Erythroblast (primary cell): ENCODE measurements at places on chromosomes 2 and 18.

DNA sequence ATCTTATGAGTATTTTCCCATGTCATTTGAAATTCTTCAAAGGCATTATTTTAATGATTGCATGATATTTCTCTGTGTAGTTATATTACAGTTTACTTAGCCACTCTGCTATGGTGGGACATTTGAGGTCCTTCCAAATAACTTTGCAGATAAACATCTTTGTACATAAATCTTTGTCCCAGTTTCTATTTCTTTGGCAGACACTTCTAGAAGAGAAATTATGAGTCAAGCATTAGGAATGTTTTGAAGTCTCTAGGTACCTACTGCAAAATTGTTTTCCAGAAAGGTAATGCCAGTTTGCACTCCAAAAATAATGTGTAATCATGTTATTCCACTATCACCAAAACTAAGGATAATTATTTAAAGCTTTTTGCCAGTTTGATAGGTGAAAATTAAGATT is 149.7 kb downstream of the EN1 start:
- DNase-seq, result no peak

DNA sequence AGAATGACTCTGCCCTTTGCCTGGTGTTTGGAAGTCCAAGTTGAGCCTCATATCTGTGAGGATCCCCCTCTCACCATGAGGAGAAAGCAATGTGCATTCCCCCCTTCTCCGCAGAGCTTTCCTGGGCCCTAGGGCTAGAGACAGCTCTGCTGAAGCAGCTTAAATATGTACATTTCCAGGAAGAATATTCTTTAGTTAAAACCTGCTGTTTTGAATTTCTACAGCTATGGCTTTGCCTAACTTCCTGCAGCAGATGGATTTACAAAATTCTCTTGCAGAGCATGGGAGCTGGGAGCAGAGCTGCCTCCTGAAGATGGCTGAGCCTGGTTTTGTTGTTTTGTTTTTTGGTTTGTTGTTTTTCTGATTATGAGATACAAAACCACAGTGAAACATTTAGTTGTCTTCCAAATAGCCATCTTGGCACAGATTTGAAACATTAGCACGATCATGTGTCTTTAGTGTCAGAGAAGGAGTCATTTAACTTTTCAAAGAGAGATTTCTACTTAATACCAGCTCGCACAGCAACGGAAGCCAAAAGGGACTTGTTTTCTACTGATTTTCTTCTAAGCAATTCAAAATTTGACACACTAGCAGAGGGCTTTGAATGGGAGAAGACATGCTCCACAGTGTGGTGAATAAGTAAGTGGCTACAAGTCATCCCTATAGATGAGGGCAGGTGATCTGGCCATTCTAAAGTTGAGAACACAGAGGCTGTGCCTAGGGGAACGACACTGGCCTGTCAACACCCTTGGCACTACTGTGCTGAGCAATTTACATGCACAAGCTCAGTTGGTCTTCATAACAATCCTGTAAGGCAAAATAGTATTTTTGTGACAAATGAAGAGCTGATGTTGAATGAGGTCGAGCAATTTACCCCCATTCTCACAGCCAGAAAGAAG is 222.6 kb downstream of the MREG start:
- no peak for DNase-seq

- DNase-seq, result no peak
Measured at GRCh38 chr2:127208313-127208712, 11.8 kb downstream of the CYP27C1 start.

GRCh38 chr2:201436141-201436540 is 15.1 kb downstream of the TRAK2 start:
- DNase-seq, result no peak

DNA sequence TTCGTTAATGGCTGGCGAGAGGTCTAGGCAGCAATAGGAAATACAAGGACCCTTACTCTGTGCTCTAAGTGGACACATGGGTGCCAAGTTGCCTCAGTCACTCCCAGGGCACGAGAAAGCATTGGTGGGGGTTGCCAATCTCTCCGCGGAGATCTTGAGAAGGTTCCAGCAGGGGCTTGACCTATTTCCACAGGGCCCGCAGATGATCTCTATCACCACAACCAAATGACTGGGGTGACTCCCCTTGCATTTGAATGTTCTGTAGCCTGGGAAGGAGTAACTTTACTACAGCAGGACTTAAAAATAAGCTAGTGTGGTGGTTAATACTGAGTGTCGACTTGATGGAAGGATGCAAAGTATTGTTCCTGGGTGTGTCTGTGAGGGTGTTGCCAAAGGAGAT is 8.1 kb downstream of the CDC42EP3 start:
- DNase-seq, result no peak

- DNase-seq, result peak; percentile 29
Measured at GRCh38 chr2:20429528-20429927, 17.3 kb upstream of the RHOB start.

GRCh38 chr2:235378944-235379343 is 114.9 kb upstream of the AGAP1 start:
- no peak for DNase-seq

DNA sequence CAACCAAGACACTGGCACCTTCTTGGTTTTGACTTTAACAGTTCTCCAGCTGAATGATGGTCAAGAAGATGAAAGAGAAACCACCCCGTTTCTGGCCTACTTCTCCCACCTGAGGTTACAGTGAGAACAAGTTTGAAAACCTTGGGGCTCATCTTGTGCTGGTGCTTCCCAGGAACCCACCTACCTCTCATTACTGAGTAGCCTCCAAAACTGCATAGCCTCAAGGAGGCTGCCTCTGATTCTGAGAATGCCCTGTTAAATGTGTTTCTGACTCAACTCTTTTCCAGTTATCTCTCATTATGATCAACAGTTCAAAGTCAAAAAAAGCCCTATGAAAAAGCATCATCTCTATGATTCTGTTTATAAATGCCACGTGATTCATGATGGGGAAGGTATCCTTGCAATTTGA is 121.9 kb downstream of the CACNB4 start:
- no peak for DNase-seq

GRCh38 chr2:144237108-144237507 is 282.8 kb downstream of the ZEB2 start:
- DNase-seq, result no peak

DNA sequence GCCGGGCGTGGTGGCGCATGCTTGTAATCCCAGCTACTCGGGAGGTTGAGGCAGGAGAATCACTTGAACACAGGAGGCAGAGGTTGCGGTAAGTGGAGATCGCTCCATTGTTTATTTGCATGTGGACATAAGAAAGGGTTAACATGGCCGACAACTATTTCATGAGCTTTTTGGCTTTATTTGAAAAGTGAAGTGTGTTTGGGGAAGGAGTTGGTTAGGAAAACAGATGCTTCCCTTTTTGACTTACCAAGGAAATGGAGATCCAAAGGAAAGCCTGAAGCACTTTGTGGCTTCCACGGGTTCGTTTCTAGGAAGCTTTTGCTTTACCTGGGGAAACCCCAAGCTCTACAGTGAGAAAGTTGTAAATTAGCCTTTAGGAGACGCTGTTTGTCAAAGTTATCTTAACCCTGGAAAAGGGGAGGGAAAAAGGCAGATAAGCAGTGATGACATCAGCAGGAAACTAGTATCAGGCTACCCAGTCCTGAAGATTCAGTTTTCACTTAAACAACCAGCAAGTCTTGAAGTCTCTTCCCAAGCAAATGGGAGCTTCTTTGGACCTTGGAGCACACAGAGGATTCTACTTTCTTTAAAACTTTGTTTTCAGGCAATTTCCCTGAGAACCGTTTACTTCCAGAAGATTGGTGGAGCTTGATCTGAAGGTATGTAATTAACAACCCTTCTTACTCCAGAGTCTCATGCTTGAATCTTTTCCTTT is at the start of gene CASP10:
Gene CASP10 (plus strand): TSS at position 492 of the 715 bp plus-strand sequence. CDS start 2,637 bp downstream, outside the sequence.
- peak; percentile 89 for DNase-seq

GRCh38 chr2:77005522-77005921 is 516.7 kb downstream of the LRRTM4 start:
- DNase-seq, result no peak

GRCh38 chr2:160973991-160974390 is 186.2 kb upstream of the TANK start:
- DNase-seq, result no peak

- no peak for DNase-seq
Measured at GRCh38 chr2:59974051-59974766, 579.2 kb downstream of the BCL11A start.

GRCh38 chr2:46062637-46063412 is 234.4 kb upstream of the EPAS1 start:
- DNase-seq, result peak; percentile 78

DNA sequence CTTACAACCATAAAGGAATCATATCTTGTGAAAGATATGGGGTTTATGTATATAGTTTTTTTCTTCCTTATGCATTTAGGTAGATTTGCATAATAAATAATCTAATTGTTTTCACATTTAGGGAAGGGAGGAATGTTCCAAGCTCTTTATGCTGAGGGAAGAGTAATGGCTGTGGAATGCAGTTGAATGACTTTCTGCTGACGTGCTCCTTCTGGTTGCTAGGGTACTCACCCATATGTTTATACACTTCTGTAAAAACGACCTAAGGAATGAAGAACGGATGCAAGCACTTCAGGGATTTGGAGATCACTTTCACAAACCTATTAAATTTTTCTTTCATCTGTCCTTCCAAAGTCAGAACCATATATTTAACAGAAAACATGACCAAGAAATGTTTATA is 29.2 kb upstream of the PPP4R1 start:
- no peak for DNase-seq

- DNase-seq, result no peak
Measured at GRCh38 chr2:175063741-175064140, 58.6 kb upstream of the CHN1 start.
